ENCODE measurements at places on chromosomes 2 and 18.
A peak's percentile ranks its signal among the peaks of the same experiment; 100 is the strongest.

- no peak for DNase-seq
These were observed 283.7 kb upstream of the VWC2L start for GRCh38 chr2:214127170-214127569.

- DNase-seq, result no peak
These were observed 2.2 kb downstream of the SPATS2L start for GRCh38 chr2:200308546-200309295.

DNA sequence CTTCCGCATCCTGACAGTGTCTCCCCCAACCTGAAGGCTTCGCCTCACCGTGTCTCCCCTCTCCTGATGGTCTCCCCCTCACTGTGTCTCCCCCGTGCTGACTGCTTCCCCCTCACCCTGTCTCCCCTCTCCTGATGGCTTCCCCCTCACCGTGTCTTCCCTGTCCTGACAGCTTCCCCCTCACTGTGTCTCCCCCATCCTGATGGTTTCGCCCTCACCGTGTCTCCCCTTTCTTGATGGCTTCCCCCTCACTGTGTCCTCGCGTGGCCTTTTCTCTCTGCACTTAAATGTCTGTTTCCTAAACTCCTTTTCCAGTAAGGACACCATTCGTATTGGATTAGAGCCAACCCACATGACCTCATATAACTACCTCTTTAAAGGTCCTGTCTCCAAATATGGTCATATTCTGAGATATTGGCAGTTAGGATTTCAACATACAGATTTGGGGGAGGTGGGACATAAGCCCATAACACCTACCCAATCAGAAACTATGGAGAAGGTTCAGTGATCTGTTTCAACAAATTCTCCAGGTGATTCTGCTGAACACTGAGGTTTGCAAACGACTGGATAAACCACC is 47.9 kb upstream of the RAB27B start:
- no peak for DNase-seq

DNA sequence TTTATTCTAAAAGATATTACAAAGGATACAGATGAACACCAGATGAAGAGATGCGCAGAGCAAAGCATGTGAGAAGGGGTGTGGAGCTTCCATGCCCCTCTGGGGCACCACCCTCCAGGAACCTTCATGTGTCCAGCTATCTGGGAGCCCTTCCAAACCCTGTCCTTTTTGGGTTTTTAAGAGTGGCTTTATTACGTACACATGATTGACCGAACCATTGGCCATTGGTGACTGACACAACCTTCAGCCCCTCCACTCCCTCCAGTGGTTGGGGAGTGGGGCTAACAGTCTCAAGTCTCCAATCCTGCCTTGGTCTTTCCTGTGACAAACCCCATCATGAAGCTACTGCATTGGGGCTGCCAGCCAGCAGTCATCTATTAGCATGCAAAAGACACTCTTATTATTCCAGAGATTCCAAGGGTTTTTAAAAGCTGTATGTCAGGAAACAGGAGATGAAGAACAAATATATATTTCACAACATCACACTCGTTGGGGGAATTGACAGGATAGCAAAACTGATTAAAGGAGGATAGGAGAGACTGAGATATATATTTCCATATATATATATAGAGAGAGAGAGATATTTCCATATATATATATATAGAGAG is 19.4 kb downstream of the IL1B start:
- DNase-seq, result no peak

DNA sequence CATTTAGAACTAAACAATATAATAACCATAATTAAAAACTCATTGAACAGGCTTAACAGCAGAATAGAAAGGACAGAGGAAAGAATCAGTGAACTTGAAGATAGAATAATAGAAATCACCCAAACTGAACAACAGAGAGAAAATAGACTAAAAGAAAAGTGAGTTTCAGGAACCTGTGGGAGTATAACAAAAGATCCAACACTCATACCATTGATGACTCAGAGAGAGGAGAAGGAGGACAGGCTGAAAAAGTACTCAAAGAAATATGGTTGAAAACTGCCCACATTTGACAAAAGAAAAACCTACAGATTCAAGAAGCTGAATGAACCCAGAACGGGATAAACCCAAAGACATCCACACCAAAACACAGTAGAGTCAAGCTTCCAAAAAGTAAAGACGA is 54.2 kb upstream of the FMNL2 start:
- no peak for DNase-seq

- no peak for DNase-seq
These were observed 30.3 kb downstream of the PAX3 start for GRCh38 chr2:222268311-222268990.

- DNase-seq, result no peak
These were observed 775.3 kb upstream of the POU3F3 start for GRCh38 chr2:104078431-104079157.

DNA sequence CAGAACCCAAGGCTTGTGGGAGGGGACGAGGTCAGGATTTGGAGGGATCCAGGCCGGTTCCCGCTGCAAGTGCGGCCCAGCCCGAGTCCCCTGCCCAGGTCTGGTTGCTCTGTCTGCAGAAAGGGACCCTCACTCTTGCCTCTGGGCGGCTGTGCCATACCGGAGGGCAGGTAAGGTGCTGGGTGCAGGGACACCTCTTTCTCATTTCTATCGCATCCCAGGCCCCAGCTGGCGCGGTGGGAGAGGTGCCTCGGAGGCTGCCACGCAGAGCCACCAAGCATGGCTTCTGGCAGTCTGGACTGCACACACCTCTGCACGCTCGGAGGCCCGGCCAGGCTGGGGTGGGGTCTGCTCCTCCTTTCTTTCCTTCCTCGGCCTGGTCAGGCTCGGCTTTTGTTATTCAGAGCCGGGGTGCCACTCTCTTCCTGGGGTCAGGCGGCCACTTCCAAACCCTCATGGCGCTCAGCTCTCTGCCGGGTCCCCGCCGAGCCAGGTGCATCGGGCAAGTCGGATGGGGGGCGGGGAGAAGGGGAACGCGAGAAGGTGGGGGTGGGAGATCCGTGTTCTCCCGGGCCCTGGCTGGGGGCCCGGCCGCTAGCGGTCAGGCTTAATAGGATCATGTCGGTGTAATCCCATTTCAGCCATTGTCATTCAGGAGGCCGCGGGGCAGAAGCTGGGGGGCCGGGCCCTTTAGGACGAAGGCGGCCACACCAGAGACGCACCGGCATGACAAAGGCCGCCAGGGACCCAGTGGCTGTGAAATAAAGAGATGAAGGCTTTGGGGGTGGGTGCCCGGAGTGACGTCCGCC is 9.0 kb downstream of the GBX2 start:
- no peak for DNase-seq

DNA sequence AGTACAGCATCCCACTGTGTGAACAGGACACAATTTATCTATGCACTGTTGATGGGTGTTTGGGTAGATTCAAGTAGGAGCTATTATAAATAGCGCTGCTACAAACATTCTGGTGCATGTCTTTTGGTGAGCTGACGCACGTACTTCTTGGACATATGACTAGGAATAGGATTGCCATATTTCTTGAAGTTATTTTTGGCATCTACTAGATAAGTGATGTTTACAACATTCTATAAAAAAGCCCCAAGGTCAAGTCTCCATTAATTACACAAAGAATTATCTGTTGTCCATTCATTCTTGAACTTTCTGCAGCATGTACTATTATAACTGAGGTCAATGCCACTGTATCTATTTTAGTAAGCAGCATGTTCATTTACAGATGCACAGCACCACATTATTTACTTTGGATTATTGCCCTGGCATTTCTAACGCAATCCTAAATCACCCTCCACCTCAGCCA is 225.5 kb upstream of the TMEM200C start:
- DNase-seq, result no peak

GRCh38 chr2:217695033-217695520 is 307.7 kb downstream of the TNS1 start:
- peak; percentile 99 for DNase-seq

GRCh38 chr2:134609924-134610513 is 108.8 kb downstream of the TMEM163 start:
- no peak for DNase-seq

GRCh38 chr2:217950401-217950871 is 52.4 kb downstream of the TNS1 start:
- no peak for DNase-seq

DNA sequence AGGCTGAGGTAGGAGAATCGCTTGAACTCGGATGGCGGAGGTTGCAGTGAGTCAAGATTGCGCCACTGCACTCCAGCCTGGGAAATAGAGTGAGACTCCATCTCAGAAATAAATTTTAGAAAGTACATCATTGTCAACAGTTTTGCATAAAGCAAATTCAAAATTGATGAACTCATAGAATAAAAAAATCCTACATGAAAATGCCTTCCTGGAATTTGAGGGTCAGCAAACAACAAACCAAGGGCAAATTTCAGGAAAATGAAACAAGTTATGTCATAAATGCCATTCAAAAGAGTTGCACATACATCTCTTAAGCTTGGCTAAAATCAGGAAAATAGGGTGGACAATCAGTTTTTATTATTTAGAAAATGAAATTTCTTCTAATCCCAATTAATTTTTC is 45.1 kb downstream of the COL5A2 start:
- no peak for DNase-seq

DNA sequence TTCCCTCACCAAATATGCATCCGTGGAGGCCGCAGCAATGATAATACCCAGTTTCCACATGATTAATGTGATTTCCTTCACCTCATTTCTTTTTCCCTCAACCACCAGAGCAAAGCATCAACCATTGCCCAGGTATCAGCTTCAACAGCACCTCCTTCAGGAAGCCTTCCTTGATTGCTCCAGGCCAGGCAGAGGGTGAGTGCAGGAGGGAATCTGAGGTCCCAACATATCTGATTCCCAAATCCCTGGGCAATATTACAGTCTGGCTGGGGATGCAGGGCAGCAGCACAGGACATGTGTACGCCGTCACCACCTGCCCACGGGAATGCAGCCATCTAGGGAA is 142.4 kb upstream of the MYCN start:
- no peak for DNase-seq

GRCh38 chr18:35739778-35740177 is 158.2 kb downstream of the GALNT1 start:
- DNase-seq, result no peak

GRCh38 chr2:149931486-149931885 is 343.9 kb upstream of the MMADHC start:
- DNase-seq, result no peak

GRCh38 chr2:43412114-43412753 is 183.6 kb downstream of the THADA start:
- DNase-seq, result no peak

- DNase-seq, result peak; percentile 85
These were observed 87.3 kb downstream of the BABAM2 start for GRCh38 chr2:27977731-27978312.

- no peak for DNase-seq
These were observed 669.4 kb downstream of the CPS1 start for GRCh38 chr2:211225784-211226183.

DNA sequence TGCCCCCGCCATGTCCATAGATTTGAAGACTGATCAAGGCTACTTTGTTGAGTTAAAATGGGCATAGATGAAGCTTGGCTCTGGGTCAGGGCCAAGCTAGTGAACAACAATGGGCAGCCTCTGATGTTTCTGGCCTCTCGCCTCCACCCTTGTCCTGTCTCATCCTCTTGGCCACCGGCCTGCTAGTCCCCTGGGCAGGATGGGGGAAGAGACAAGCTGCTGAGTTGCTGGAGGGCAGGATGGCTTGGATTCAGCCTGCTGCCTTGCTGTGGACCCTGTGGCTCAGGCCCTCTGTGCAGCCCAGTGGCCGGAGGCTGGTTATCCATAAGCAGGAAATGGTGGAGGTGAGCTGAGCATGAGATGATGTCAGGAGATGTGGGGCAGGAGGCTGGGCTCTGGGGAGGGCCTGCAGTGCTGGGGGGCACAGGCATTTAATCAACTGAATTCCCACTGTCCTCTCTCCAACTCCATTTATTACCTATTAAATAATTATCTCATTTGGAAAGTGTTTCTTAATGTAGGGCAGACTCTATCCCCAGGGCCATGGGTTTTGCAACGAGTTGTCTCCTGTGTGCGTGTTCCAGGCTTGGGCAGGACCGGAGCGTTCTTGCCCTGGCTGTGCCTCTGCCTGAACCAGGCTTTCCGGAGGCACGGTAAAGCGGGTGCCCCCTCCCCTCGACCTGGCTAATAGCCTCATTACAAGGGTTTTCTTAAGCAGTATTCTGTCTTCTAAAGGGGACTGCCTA is 122.9 kb downstream of the GLI2 start:
- no peak for DNase-seq

GRCh38 chr2:181419129-181419855 is 37.9 kb upstream of the ITGA4 start:
- DNase-seq, result no peak

DNA sequence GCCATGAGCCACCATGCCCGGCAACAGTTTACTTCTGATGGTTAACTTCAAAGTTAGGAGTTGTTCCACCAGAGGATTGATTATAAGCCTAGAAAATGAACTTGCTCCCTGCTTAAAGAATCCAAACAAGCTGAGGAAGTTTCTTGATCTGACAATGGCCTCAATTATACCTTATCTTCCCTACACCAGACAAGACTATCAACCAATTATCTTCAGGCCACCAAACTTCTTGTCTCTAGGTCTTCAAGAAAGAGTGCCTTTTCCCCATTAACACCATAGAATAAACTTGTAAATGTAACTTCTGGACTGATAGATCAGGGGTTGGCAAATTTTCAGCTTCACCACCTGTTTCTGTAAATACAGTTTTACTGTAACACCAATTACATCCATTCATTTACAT is 15.0 kb downstream of the ZC3H8 start:
- DNase-seq, result no peak

DNA sequence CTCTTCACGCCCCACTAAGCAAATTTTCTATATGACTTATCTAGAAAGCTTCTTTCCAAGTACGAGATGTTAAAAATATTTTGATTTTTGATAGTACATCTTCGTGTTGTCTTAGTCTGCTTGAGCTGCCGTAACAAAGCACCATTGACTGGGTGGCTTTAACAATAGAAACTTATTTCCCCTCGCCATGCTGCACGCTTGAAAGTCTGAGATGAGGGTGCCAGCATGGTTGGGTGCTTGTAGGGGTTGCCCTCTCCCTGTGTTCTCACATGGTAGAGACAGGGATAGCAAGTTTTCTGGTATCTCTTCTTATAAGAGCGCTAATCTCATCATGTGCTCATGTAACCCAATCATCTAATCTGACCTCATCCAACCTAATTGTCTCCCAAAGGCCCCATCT is 106.2 kb downstream of the TANC1 start:
- DNase-seq, result no peak

DNA sequence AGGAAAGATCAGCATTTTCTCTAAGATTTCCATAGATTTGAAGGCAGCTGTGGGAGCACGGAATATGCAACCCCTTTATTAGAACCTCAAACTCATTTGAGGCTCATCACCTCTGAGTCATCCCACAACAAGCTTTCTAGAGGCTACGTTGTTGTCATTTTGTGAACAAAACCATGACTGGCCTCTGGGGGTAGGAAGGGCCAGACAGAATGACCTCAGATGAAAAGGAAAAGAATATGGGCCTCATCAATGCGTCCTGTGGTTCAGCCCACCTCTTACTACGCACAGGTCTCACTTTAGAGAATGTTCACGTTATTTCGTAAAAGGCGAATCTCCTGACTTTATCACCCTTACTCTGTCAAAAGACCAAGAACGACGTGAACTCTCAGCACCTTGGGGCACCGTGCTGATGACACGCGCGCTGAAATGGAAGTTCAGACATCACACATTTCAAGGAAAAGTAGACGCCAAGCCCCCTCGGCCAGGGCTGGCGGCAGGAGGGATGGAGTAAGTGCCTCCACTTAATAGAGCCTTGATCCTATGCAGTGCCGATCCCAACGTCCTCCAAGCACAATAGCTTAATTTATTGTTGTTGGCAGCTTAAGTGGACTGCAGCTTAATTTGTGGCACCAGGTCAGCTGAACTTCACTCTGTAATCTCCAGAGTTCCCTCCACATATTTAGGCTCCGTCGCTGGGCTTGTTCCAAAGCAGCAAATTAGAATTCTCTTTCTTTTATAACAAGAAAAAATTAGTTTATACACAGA is 208.3 kb downstream of the EIPR1 start:
- DNase-seq, result peak; percentile 20

- no peak for DNase-seq
These were observed 98.5 kb downstream of the MCFD2 start for GRCh38 chr2:46816846-46817726.

Measured in BJ (cell line).